AG10803 (cell line): ENCODE measurements at places on chromosomes 5 and 9.

DNA sequence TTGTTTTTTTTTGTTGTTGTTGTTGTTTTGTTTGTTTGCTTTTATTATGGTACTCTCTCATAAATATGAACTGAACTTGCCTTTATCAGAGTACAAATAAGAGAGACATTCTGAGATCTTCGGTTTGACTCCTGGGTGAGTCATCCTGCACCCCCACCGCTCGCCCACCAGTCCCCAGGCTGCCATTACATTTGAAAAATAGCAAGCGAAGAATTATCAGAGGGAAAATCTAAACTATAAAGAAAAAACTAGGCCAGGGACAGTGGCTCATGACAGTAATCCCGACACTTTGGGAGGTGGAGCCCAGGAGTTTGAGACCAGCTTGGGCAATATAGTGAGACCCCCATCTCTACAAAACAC, 122.1 kb upstream of the MAP3K1 start:
- DNase-seq = no peak

- peak; percentile 93 for DNase-seq
Observed at GRCh38 chr9:6566409-6567139, 79.0 kb downstream of the GLDC start.

GRCh38 chr5:139707445-139708003, 59.4 kb downstream of the CXXC5 start:
- no peak for DNase-seq

DNA sequence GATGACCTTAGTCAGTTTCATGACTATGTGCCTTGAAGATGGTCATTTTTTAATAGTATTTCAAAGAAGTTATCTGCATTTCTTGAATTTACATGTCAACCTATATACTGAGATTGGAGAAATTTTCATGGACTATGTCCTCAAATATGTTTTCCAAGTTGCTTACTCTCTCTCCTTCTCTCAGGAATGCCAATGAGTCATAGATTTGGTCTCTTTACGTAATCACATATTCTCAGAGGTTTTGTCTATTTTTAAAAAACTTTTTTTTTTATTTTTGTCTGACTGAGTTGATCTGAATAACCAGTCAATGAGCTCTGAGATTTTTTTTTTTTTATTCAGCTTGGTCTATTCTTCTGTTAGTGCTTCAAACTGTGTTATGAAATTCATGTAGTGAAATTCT, 374.7 kb upstream of the GRIN3A start:
- DNase-seq = no peak

GRCh38 chr9:35397216-35397698, 92.7 kb upstream of the RUSC2 start:
- no peak for DNase-seq

GRCh38 chr5:91632871-91633270, 249.8 kb upstream of the ARRDC3 start:
- no peak for DNase-seq

DNA sequence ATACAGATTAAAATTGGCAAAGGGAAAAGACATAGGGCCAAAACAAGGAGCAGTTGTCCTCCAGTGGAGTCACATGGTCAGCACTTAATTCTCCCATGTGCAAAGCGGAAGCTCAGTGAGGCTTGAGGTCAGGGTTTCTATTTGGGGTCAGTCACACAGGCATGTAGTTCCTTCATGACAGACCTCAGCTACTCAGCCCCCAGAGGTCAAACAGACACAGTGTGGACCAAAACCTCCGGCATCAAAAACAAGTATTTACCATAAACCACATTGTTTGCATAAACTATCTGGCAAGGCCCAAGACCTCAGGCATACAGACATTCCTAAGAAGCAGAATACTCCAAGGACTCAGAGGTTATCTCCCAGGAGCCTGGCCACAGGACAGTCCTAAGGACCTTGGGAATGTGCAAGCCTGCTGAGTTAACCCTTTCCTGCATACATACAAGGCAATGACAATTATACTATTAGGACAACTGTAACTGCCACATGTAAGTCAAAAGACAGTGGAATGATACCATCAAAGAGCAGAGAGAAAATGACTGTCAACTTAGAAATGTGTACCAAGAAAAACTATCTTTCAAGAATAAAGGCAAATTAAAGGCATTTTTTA, 28.7 kb upstream of the FNIP1 start:
- DNase-seq = no peak

- DNase-seq = peak; percentile 4
Observed at GRCh38 chr9:8365029-8365428, 565.5 kb upstream of the DMAC1 start.

DNA sequence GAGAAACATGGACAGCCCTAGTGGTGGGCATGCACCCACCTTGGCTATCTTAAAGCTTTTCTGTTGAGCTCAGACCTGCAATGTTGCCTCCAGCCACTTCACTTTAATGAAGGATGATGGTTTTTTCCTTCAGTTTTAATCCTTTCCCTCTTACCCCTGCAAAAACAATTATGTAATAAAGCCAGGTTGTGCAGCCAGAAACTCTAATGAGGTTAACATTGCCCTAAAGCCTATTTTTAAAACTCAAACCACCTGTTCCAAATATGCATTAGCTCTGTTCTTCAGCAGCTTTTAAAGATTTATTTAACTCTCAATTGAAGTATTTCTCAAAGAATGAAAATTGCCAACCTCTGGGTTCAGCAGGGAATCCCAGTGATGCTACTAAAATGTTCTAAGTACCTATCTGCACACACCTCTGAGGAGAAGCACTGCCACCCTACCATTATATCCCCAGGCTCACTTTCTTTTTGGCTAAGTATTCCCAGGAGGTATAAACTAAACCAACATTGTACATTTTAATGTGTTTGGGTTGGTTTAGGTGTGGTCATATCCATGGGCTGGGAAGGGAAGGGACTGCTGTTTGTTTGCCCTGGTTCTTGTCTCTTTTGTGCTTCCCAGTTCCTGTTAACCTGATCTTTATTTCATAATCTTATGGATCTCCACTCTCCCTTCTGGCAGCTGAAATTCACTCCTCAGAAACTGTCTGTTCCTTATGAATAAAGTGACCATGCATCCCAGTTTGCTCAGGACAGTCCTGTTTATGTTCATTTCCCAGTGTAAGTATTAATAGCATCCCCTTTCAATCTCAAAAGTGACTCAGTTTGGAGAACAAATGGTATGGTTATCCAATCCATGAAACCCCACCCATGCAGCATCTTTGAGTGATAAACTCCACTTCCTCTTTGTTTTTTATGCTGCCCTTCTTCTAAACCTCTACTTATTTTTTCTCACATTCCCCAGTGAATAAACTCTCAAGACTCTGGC, 251.7 kb downstream of the RAB3C start:
- no peak for DNase-seq

DNA sequence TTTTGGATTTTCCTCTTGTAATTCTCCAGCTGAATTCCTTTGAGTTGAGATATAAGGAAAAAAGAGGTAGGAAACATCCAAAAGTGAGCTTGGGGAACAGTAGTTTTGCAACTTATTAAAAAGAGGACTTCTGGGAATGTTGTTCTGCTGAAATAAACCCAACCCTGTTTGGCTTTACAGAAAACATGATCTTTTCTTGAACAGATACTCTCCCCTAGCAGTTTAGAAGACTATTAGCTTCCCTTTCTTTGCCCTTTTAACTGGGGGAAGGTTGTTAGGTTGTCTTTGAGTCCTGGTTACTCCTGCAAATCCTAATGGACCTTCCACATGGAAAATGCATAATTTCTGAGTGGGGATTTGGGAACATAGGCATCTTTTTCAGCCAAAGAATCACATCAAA, 168.7 kb upstream of the RPS23 start:
- DNase-seq = no peak

DNA sequence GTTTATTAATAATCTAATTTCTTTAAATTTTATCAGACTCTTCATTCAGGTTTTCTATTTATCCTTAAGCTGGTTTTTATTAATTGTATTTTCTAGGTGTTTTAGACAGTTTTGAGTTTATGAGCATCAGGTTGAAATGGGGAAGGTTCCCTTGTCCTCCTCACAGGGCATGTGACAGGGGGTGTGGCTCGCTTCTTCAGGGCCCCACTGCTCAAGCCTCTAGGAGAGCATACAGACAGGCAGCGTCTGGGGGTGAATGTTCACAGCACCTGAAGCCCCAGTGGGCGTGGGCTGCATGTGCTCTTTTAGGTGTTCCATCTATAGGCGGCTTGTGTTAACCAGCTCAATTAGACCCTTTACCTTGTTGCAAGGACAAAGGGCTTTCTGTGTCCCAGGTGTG, 78.2 kb upstream of the RUFY1 start:
- DNase-seq = no peak

DNA sequence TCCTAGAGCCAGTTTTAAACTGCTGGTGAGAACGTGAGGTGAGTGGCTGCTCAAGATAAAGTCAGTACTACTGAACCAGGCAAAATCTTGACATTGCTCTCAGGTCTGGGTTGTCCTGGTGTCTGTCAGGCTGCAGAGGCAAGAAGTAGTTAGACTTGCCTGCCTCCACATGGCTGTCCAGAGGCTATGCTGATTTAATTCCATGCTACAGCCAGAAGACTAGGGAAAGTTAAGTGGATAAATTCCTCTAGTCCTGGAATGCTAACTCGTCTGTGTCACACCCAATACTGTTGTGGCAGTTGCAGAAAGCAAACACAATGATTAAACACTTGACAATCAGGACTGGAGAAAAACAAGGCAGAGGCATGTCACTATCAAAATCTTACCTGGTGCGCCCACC, 118.9 kb downstream of the ACER2 start:
- DNase-seq = no peak

- no peak for DNase-seq
Observed at GRCh38 chr5:4766101-4766500, 374.0 kb upstream of the ADAMTS16 start.

GRCh38 chr5:14063138-14063537, 80.0 kb upstream of the TRIO start:
- peak; percentile 59 for DNase-seq

DNA sequence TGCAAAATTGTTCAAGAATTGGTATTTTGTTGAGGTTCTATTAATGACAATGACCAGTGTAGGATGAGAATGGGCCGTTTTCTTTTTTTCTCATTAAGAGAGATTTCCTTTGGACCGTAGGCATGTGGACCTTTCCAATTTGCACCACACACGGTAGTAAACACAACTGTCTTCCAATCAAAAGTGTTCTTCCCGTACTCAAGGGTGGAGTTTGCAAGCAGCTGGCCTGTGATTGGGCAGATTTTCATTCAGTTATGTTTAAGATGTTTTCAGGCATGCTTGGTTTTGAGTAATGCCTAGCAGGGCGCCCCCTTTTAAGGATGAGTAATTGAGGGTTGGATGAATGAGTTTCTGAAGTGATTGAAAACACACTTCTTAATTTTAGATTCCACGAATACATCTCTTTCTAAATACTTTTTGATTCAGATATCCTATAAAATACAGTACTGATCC, 2.5 kb downstream of the KDM3B start:
- DNase-seq = peak; percentile 85

DNA sequence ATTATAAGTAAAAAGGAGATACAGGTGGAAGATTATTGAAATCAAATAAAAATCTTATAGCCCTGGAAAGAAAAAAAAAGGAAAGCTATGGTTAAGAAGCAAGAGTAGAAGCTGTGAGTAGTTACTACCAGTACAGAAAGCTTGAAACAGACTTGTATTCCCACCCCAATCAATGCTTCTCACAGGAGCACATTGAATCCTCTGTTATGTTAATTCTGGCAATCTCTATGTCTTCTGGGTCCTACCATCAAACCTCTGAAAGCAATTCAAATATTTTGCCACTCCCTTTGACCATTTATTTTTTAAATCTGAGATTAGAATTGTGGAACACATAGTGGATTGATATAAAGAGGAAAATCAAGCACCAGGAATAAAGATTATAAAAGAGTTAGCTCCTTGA, 186.5 kb downstream of the MEF2C start:
- no peak for DNase-seq

DNA sequence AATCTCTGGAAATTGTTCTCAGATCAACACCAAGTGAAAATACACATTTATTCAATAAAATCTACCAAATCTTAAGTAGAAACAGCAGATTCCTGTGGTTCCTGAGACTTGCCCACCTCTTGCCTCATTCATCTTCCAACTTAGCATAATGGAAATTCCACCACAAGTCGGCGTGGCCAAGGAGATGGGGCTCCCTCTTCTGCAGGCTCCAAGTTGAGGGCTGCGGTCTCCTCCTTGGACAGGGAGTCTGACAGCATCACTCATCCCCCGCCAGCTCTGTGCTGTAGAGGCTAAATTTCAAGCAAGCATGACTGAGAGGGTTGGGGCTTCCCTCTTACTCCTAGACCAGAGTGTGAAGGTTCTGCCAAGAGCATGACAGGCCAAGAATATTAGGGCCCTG, 273.7 kb downstream of the DIRAS2 start:
- DNase-seq = peak; percentile 1

DNA sequence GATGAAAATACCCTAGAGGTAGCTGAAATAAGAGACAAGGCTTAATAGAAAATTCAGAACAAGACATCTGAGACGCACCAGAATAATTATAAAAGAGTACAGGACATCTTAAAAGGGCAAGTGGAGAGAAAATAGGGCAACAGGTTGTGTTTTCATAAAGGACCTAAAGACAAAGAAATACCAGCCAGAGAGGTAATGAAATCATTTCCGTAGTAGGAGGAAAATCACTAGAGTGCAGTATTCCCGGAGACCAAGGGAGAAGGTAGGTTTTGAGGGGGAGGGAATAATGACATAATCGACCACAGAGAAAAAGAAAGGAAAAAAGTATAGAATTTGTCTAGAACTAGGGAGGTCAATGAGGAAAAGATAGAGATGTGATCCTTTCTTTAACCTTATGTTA, 26.2 kb upstream of the CTNNAL1 start:
- no peak for DNase-seq

DNA sequence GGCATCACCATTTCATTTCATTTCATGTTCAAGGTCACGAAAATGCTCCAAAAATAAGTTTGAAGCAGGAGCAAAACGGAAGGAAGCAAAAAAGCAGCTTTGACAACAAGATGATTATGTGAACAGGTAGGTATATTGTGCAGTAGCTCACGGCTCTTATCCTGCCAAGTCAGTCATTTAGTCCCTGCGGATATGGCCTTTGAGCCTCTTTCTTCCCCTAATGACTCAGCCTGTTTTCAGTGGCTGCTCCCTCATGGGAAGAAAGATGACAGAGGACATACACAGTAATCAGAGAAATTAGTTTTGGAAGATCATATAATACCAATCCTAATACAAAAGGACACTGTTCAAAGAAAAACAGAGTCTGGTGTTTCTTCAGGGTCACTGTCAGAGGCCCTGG, 155.8 kb upstream of the GRAMD2B start:
- no peak for DNase-seq
